ENCODE measurements at places on chromosomes 11 and 22.

DNA sequence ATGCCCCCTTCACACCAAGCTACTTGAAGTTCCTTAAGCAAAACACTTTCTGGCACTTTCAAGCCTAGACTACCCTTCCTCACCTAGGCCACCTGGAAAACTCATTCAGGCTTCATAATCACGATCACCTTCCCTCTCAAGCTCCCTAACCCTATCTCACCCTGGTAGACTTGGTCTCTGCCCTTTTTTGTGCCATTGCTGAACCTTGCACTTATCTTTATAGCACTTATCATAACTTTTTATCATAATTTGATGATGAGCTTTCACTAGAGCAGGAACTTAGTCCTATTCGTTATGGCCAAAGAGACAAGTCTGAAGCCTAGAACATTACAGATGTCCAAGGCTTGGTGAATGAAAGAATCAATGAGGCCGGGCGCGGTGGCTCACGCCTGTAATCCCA, 5.5 kb downstream of the SLC35F2 start:
- no peak for DNase-seq

- no peak for DNase-seq
Observed at GRCh38 chr11:21564833-21565682, 627.8 kb upstream of the ANO5 start.

DNA sequence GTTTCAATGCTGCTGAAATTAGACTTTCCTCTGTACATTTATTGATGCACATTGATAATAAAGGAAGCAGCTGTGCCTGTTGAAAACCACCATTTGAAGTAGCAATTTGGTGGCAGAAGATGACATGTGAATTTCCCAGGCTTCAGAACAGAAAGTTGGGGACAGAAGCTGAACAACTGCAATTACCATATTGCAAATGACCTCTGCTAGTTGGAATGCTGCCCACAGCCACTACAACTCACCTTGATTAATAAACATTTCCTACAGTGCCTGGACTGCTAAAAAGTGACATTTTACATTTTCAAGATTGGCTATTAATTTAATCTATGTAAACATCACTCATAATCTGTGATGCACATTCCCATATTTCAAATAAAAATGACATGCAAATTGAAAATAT, 208.6 kb downstream of the LUZP2 start:
- DNase-seq: no peak

GRCh38 chr22:49195636-49196035, 632.0 kb downstream of the BRD1 start:
- no peak for DNase-seq

GRCh38 chr11:44971185-44971584, 20.5 kb upstream of the TP53I11 start:
- DNase-seq: no peak

GRCh38 chr22:21866833-21867527, 465 bp downstream of the MAPK1 start:
- DNase-seq: no peak

GRCh38 chr11:107916671-107917241, 11.5 kb upstream of the RAB39A start:
- no peak for DNase-seq

- no peak for DNase-seq
Observed at GRCh38 chr11:47591764-47592163, 2.4 kb downstream of the C1QTNF4 start.

DNA sequence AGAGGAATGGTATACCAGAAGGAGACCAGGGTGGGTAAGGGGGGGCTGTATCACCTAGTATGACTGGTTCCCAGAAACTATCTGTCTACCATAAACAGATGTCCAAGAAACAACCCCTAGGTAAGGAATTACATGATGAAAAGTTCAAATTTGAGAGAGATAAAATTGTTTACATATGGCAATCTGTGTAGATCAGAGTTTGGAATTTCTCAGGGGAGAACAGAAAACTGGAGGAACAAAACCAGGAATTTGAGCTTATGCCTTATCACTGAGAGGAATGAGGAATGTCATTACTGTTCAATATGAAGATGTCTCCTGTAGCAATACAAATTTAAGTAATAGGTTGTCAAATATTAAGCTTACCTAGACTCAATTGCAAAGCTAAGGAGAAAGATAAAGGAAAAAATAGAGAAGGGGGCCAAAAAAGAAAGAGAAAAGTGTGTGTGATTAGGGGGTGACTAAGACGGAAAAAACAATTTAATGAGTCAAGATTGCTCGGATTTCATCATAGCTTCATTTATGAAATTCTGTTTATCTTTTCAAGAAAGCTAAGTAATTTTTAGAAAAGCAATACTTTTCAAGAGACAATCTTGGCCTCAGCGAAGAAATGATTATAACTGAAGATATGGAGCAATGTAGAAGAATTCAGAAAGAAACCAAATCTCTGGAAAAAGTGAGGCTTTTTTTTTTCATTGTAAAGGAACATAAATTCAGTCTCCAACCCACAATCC, 117.8 kb downstream of the APOL5 start:
- DNase-seq: no peak

GRCh38 chr11:41206388-41206787, 253.1 kb downstream of the LRRC4C start:
- no peak for DNase-seq

GRCh38 chr11:22742157-22742613, 75.8 kb downstream of the GAS2 start:
- DNase-seq: no peak

All from fibroblast of skin of left quadriceps (primary cell).